Effector memory CD4-positive, alpha-beta T cell (primary cell): ENCODE measurements at places on chromosomes 12 and 14.

- no peaks in the 10 kb centered on the region for H3K4me1 ChIP-seq
- DNase-seq: no peak
- H3K27ac ChIP-seq: no peak overlapping the region
- no peak overlapping the region for H3K4me3 ChIP-seq
- no peaks in the 10 kb centered on the region for H3K27me3 ChIP-seq
Observed at GRCh38 chr12:106682594-106683234, 91.8 kb upstream of the RIC8B start.

GRCh38 chr12:77007476-77007875, 57.9 kb downstream of the E2F7 start:
- no peaks in the 10 kb centered on the region for H3K36me3 ChIP-seq
- no peak for DNase-seq

DNA sequence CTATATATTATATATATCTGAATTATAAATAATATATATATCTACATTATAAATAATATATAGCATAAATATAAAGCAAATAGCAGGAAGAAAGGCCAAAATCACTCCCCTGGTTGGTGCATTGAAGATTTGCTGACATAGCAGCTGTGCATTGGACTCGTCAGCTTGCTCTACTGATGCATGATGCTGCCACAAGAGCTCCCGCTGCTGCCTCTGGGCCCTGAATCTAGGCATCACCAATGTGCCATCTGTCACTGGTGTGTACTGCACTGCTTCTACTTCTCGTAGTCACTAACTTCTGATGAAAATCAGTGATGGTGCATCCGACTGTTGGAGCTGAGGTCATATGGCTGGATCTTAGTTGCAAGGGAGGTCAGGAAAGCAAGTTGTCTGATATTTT, 205.0 kb downstream of the ADAMTS20 start:
- no peaks in the 10 kb centered on the region for H3K4me1 ChIP-seq
- DNase-seq: no peak
- H3K27me3 ChIP-seq: no peaks in the 10 kb centered on the region
- H3K27ac ChIP-seq: no peak overlapping the region
- no peaks in the 10 kb centered on the region for H3K36me3 ChIP-seq

GRCh38 chr14:39841088-39841487, 408.9 kb upstream of the FBXO33 start:
- no peak overlapping the region for H3K27ac ChIP-seq
- no peak overlapping the region for H3K4me3 ChIP-seq
- H3K27me3 ChIP-seq: no peaks in the 10 kb centered on the region
- no peaks in the 10 kb centered on the region for H3K4me1 ChIP-seq
- no peaks in the 10 kb centered on the region for H3K36me3 ChIP-seq

- H3K27ac ChIP-seq: peak overlapping the region; percentile 77
- peak overlapping the region; percentile 92 for H3K4me3 ChIP-seq
- H3K4me1 ChIP-seq: no peaks in the 10 kb centered on the region
Observed at GRCh38 chr14:57389646-57390036, 745 bp upstream of the NAA30 start.

DNA sequence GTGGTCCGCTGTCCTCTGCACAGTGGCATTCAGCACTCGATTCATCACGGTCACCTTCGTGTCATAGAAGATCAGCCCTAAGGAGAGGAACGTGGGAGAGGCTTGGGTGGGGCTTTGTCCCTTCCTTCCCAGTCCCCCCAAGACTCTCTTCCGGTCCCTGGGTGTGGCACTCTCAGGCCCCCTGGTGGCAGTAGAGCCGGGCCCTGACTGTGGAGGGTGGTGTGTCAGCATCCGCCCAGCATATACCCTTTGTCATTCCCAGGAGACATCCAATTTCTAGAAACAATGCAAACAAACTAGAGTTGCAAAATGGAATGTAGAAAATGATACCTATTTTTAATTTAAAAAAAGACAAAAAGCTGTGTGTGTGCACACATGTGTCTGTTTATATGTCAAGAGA, 45.0 kb downstream of the TRAFD1 start:
- H3K4me1 ChIP-seq: no peaks in the 10 kb centered on the region
- no peaks in the 10 kb centered on the region for H3K27me3 ChIP-seq
- H3K27ac ChIP-seq: no peak overlapping the region
- no peak for DNase-seq
- peaks cover 9% of the 10 kb centered on the region for H3K36me3 ChIP-seq

GRCh38 chr12:118472940-118473339, 96.6 kb downstream of the SUDS3 start:
- no peak overlapping the region for H3K27ac ChIP-seq
- no peaks in the 10 kb centered on the region for H3K4me1 ChIP-seq
- no peak overlapping the region for H3K4me3 ChIP-seq
- DNase-seq: no peak

- no peak overlapping the region for H3K4me3 ChIP-seq
- no peaks in the 10 kb centered on the region for H3K27me3 ChIP-seq
- H3K27ac ChIP-seq: no peak overlapping the region
- no peak for DNase-seq
- H3K36me3 ChIP-seq: no peaks in the 10 kb centered on the region
- no peaks in the 10 kb centered on the region for H3K4me1 ChIP-seq
Observed at GRCh38 chr14:100674428-100674827, 52.3 kb upstream of the DLK1 start.

DNA sequence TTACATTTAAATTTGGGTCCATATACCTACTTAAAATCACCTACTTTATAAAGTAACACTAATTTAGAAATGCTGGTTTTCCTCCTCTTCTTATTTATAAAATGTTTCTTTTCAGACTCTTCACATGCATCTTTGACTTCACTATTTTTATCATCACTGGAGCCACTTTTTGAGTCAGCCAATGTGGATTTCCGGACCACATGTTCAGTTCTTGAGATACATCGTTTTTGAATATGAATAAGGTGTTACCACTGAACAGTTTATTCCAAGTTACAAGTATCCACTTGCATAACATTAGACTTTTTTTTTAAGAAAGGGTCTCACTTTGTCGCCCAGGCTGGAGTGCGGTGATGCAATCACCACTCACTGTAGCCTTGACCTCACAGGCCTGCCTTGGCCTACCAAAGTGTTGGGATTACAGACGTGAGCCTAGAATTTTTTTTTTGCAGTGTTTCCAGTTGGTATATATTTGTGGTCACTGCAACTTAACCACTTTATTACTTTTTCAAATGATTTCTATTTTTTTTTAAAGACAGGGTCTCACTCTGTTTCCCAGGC, 5.7 kb downstream of the FNTB start:
- H3K27me3 ChIP-seq: no peaks in the 10 kb centered on the region
- no peaks in the 10 kb centered on the region for H3K36me3 ChIP-seq
- no peak for DNase-seq

- no peak overlapping the region for H3K4me3 ChIP-seq
- no peak for DNase-seq
- no peaks in the 10 kb centered on the region for H3K27me3 ChIP-seq
- no peaks in the 10 kb centered on the region for H3K4me1 ChIP-seq
Observed at GRCh38 chr14:29749327-29749726, 178.3 kb downstream of the PRKD1 start.

GRCh38 chr12:2247596-2247995, 194.8 kb downstream of the CACNA1C start:
- H3K27ac ChIP-seq: no peak overlapping the region
- H3K27me3 ChIP-seq: no peaks in the 10 kb centered on the region
- DNase-seq: no peak
- no peaks in the 10 kb centered on the region for H3K4me1 ChIP-seq

GRCh38 chr14:77542421-77543239, 44.0 kb upstream of the ISM2 start:
- no peaks in the 10 kb centered on the region for H3K27me3 ChIP-seq
- H3K4me1 ChIP-seq: no peaks in the 10 kb centered on the region
- no peak overlapping the region for H3K4me3 ChIP-seq
- DNase-seq: no peak
- no peaks in the 10 kb centered on the region for H3K36me3 ChIP-seq

DNA sequence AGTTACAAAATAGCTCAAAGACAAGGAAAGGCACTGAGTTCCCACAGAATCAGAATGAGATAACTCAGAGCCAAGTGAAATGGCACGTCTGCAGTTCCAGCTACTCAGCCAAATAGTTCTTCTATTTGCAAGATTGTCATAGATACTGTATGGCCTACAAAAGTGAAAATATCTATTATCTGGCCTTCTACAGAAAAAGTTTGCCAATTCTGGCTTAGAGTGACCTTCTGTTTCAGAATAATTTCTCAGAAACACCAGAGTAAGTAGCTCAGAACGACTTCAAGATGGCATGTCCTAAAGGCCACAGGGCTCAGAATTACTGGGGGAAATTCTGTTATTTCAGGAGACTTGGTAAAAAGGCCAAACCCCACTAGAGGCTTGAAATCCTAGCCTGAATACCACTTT, 10.7 kb upstream of the RTRAF start:
- no peak overlapping the region for H3K27ac ChIP-seq
- no peaks in the 10 kb centered on the region for H3K27me3 ChIP-seq
- H3K36me3 ChIP-seq: no peaks in the 10 kb centered on the region
- H3K4me3 ChIP-seq: no peak overlapping the region
- no peaks in the 10 kb centered on the region for H3K4me1 ChIP-seq
- no peak for DNase-seq

- no peak overlapping the region for H3K27ac ChIP-seq
- H3K36me3 ChIP-seq: no peaks in the 10 kb centered on the region
- H3K27me3 ChIP-seq: no peaks in the 10 kb centered on the region
- no peak overlapping the region for H3K4me3 ChIP-seq
- no peaks in the 10 kb centered on the region for H3K4me1 ChIP-seq
Observed at GRCh38 chr12:79073506-79073905, 208.9 kb downstream of the SYT1 start.

GRCh38 chr14:71474301-71475265, 457.6 kb upstream of the RGS6 start:
- H3K27me3 ChIP-seq: no peaks in the 10 kb centered on the region
- no peak overlapping the region for H3K27ac ChIP-seq
- no peak for DNase-seq

DNA sequence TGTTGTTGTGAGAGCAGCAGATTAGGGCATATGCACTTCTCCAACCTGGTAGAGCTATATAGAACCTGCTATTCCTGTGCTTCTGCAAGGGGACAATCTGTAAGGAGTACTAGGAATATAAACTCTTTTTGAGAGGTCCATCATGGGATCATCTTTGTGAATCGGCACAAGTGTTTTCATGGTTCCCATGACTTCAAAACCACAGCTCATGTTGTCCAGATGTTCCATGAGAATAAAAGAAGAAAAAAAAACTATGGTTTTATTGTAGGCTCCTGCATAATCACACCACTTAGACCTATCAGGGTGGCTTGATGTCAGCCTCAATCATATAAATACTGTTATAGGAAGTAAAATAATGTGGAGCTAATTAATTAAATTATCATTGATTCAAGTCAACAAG, 311.4 kb upstream of the ATP2B1 start:
- no peaks in the 10 kb centered on the region for H3K36me3 ChIP-seq
- H3K27ac ChIP-seq: no peak overlapping the region
- no peaks in the 10 kb centered on the region for H3K27me3 ChIP-seq
- H3K4me3 ChIP-seq: no peak overlapping the region
- DNase-seq: no peak

DNA sequence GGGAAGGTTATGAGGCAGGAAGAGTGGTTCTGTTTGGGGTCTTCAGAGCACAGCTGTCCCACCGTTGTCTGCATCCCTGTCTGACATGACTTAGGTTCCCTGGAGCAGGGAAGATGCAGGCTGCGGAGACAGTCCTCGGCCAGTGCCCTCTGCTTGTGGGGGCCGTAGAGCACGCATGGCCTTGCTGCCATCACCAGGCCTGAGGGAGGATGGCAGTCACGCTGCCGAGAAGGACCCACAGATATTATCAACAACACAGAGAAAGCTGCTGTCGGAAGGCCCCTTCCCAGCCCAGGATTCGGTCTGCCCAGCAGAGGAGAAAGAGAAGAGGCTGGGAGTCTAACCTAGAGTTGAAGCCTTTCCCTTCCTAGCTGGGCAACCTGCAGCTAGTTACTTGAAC, 35.0 kb downstream of the ERH start:
- no peak overlapping the region for H3K27ac ChIP-seq
- no peak overlapping the region for H3K4me3 ChIP-seq
- H3K4me1 ChIP-seq: no peaks in the 10 kb centered on the region
- no peak for DNase-seq

DNA sequence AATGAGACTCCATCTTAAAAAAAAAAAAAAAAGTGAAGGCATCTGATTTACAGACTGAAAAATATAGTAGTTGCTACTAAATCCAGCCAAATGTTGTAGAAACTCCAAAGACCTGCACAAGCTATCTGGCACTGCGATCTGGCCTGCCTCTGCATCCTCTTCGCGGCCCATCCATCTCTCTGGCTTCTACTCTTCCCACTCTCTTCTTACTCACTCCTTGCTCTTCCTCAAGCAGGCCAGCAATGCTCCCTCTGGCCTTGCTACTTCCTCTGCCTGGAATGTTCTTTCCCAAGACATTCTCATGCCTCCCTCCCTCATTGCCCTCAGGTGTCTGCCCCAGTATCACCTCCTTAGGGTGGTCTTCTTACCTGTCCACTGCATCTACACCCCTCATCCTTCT, 9.7 kb upstream of the CRY1 start:
- no peak overlapping the region for H3K27ac ChIP-seq
- no peak overlapping the region for H3K4me3 ChIP-seq
- H3K27me3 ChIP-seq: no peaks in the 10 kb centered on the region
- DNase-seq: no peak
- no peaks in the 10 kb centered on the region for H3K36me3 ChIP-seq

DNA sequence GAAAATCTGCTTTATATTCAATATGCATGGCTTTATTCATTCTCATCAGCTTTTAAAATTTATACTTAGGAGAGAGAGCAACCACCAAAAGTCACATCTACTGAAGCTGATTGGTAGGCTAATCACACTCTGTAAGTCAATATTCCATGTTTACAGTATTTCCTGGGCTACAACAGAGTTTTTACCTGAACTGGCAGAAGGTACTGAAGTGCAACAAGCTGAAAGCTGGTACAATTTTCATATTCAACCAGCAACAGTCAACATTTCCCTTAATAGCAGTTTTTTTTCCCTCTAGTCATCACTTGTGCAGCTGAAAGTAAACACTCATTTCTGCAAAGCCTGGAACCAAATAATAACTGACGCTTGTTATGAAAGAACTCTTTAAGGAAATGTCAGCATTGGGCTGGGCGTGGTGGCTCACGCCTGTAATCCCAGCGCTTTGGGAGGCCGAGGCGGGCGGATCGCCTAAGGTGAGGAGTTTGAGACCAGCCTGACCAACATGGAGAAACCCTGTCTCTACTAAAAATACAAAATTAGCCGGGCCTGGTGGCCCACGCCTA, 12.9 kb downstream of the BRAP start:
- H3K4me3 ChIP-seq: no peak overlapping the region
- no peaks in the 10 kb centered on the region for H3K27me3 ChIP-seq
- DNase-seq: no peak
- no peak overlapping the region for H3K27ac ChIP-seq
- H3K4me1 ChIP-seq: no peaks in the 10 kb centered on the region

DNA sequence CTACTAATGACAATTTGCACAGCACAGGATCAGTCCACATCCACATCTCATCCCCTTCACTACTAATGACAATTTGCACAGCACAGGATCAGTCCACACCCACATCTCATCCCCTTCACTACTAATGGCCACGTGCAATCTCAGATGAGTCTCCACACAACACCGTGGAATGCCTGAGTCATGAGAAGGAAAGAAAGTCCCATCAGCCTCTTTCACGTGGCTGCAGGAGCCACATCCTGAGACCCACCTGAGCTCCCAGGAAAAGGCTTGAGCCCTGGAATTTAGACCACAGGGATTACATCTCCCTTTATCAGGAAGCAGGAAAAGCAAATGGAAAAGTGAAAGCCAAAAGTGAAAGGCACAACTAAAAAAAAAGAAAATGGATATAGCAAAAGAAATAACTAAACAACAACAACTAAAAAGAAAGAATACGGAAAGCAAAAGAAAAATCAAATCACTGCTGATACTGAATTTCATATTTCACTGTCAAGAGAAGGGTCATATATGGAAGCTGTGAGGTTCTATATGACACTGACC, 1300.5 kb downstream of the TMEM121 start:
- no peak overlapping the region for H3K27ac ChIP-seq
- no peak for DNase-seq
- no peak overlapping the region for H3K4me3 ChIP-seq
